ENCODE measurements at places on chromosomes 6 and 20.

DNA sequence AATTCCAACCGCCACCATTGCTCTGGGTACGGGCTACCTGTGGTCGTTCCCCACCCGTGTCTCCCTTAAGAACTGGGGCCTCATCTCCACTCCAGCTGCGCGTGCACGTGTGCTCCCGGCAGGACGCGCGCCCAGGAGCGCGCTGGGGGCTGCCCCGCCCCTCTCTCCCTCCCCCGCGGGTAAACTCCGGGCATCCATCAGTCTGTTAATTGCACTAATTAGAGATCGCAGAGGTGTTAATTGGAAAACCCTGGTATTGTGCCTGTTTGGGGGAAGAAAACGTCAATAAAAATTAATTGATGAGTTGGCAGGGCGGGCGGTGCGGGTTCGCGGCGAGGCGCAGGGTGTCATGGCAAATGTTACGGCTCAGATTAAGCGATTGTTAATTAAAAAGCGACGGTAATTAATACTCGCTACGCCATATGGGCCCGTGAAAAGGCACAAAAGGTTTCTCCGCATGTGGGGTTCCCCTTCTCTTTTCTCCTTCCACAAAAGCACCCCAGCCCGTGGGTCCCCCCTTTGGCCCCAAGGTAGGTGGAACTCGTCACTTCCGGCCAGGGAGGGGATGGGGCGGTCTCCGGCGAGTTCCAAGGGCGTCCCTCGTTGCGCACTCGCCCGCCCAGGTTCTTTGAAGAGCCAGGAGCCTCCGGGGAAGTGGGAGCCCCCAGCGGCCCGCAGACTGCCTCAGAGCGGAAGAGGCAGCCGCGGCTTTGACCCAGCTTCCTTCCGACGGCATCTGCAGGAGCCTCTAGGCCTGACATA, 14.4 kb downstream of the FOXP4 start:
- DNase-seq = peak; percentile 74

DNA sequence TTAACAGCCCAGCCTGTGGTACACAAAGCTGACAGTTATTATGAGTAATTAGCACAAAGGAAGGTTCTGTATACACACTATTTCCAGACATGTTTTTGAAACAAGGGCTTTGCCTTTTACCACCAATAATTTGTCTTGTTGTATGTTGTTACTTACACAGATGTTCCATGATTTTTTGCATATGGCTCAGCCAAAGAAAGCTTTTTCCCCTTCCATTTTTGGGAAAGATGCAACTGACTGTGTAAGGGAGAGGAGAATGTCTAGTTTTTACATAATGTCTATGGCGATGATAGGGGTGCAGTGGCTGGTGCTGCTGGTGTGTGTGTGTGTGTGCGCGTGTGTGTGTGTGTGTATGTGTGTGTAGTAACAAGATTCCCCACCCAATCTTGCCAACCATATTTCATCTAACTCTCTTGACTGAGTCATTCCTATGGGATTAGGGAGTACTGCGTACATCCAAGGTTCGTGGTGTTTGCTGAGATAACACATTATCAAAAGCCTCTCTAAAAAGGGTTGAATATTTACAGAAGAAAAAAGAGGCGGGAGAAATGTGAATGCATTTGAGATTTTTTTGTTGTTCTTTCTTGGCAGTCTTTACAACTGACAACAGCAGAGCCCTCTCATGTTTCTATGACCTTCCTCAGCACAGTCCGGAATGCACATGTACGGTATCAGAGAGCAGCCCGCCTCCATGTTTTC, 192.2 kb downstream of the GMPR start:
- DNase-seq = no peak

- no peak for DNase-seq
Measured at GRCh38 chr6:139020689-139021088, 7.9 kb upstream of the ABRACL start.

DNA sequence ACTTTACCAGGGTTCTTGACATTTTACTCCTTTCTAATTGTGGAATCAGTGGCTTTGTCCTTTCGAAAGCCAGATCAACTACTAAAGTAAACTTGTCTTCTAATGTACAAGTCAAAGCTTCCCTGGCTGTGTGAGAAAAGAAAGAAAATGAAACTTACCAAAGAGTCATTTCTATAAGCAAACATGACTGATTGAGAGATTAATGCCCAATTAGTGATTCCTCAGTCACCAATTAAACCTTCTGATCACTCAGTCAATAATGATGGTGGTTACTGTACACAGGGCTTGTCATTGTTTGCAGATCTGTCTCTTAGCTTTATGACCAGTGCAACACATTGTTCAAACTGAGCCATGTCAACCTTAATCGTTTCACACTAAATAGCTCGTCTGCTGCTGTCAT, 1168.4 kb upstream of the CITED2 start:
- no peak for DNase-seq

- no peak for DNase-seq
Measured at GRCh38 chr20:49693435-49694171, 20.1 kb downstream of the B4GALT5 start.

DNA sequence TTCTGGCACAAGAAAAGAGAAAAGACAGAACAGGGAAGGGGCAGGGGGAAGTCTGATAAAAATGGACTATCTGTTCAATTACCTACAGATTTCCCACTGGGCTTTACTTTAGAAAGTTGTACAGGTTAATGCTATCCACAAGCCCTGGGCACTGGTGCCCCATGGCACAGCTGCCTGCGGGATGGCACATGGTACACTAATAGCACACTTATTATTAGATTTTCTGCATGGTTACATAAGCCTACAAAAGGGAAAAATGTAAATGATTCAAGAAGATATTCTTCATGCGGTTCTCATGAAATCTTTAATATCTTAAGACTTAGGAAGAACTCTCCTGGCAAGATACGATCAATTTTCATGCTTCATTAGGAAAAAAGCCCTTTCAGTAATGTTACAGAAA, 137.5 kb downstream of the GMPR start:
- no peak for DNase-seq

DNA sequence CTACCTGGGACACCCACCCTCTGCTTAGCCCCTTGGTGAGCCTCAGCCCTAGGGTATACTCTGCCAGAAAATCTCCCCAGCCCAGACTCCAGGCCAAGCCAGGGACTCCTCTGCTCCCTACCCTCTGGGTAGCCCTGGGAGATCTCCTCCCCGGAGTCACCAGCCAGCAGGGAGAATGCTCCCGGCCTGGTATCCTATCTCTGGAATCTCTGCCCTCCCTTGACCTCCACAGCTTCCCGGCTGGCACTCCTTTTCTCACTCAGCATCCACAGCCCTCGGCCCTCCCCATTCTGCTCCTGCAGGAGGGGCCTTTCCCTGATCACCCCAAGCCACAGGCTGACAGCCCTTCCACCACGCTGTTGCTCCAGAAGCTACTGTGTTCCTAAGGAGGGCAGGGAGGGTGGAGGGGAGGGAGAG, 22.6 kb downstream of the NOL4L start:
- no peak for DNase-seq

GRCh38 chr6:133136177-133136880, 104.8 kb upstream of the EYA4 start:
- DNase-seq = no peak

DNA sequence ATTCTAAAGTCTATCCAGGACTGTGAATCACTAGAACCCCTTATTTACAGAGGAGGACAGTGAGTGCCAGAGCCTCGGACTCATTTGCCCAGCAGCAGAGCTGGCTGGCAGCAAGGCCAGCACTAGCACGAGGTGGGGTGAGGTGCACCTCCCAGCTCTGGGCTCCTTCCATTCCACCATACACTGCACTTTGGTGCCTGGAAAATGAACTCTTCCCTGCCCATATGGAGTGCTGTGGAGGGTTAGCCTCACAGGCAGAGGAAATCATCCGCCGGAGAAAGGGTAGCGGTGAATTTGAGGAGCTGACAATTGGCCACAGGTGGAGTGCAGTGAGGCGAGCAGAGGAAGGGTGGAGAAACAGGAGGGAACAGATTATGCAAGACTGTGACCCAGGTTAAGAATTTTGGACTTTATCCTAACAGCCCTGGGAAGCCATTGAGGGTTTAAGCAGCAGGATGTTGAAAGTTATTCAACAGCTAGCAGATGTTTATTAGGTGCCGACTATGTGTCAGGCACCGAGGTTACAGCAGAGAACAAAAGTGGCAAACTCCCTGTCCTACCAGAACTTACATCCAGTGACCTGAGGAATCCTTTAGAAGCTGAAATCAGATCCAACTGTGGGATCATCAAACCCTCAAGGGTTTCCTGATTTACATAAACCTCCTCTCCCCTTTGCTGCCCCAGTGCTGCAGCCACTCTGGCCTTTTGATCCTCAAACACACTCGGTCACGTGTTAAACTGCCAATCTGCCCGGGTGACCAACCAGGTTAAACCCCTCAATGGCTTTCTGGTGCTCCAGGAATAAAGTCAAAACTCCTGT, 6.2 kb downstream of the TRIM26 start:
- no peak for DNase-seq

DNA sequence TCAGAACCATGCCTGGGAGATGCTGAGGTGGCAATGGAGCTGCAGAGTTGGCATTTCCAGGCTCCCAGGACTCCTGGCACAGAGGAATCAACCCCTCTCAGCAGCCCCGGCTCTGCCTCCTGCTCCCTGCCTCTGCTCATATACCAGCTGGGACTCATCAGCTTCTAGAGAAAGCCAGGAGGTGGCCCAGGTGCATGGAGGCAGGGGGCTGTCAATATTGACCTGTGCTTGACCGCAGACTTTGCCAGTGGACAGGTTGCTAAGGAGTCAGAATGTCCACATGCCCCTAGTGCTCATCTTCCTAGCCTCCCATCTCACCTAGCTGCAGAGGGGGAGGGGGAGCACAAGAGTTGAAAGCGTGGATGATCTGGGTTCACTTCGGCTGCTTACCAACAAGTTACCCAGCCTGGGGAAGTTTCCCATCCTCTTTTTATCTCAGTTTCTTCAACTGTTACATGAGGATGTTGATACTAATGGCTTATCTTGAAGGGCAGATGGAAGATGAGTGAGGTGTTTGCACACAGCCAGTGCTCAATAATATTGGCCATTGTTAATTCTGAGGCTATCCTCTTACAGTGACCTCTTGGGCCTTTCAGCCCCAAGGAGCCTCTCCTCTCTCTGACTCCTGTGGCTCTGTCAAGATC, 9.2 kb upstream of the SCRT2 start:
- no peak for DNase-seq

GRCh38 chr20:62646851-62647520, 4.7 kb downstream of the SLCO4A1 start:
- DNase-seq = no peak

Data from activated CD4-positive, alpha-beta T cell treated with anti-CD3 and anti-CD28 coated beads, Interleukin-2, amount 50 U/mL, for 4 hours (primary cell).